Stimulated activated CD4-positive, alpha-beta T cell treated with anti-CD3 and anti-CD28 coated beads, Interleukin-2, amount 100 ng/mL, for 48 hours (primary cell): ENCODE measurements at places on chromosomes 11 and 22.

- DNase-seq, result no peak
Measured at GRCh38 chr22:39623603-39624500, 53.3 kb downstream of the CACNA1I start.

- no peak for DNase-seq
Measured at GRCh38 chr11:46912526-46913150, 5.7 kb downstream of the LRP4 start.

- no peak for DNase-seq
Measured at GRCh38 chr22:28279888-28280287, 360.8 kb upstream of the PITPNB start.

DNA sequence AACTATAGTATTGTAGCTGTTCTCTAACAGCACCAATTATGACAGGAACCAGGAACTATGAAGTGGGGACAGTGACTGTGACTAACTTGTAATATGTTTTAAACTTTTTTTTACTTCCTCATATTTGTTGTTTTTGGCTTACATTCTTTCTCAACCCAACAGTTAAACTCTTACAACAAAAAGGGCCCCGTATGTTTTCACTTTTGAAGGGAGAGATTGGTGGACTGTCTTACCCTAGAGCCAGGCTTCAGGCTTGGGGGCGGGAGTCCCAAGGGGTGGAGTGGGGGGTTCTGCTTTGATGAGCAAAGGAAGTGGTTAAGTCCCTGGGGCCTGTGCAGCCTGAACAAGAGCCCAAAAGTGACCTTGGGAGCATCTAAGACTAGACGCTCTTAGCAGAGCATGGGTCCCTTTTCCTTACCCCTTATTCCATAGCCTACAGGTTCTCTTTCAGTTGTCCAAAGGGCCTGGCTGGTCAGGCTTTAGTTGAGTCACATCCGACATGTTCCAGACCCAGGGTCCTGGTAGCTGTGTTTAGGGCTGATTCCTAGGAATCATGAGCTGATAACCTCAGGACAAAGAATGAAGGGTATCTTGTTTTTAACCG lies 38.8 kb downstream of the STIM1 start:
- DNase-seq, result no peak

GRCh38 chr22:50161508-50162390 lies 8.8 kb upstream of the PANX2 start:
- no peak for DNase-seq

DNA sequence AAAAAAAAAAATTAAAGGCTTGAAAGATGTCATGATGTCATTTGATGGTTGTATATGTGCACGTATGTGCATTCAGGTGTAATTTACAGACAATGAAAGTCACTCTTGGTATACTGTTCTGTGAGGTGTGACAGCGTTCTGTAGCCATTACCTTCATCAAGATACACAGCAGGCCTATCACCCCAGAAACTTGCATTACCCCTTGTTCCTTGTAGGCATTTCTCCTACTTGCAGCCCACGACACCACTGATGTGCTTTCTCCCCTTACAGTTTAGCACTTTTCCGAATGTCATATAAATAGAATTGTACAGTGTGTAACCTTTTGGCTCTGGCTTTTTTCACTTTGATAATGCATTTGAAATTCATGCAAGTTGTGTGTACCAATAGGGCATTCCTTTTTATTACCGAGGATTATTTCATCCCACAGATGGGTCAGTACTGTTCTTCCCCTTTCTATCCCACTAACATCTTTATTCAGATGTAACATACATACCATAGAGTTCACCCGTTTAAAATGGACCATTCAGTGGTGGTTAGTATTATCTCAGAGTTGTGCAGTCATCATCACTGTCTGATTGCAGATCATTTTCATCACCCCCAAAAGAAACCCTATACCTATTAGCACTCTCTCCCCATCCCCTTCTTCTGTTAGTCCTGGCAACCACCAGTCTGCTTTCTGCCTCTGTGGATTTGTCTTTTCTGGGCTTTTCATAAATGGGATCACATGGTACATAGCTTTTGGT lies 30.3 kb downstream of the BCR start:
- no peak for DNase-seq

GRCh38 chr11:12995188-12995587 lies 13.9 kb upstream of the RASSF10 start:
- no peak for DNase-seq

GRCh38 chr11:111531136-111531535 lies 9.4 kb upstream of the LAYN start:
- DNase-seq, result no peak

GRCh38 chr11:58497951-58498350 lies 10.0 kb downstream of the OR5B21 start:
- no peak for DNase-seq

DNA sequence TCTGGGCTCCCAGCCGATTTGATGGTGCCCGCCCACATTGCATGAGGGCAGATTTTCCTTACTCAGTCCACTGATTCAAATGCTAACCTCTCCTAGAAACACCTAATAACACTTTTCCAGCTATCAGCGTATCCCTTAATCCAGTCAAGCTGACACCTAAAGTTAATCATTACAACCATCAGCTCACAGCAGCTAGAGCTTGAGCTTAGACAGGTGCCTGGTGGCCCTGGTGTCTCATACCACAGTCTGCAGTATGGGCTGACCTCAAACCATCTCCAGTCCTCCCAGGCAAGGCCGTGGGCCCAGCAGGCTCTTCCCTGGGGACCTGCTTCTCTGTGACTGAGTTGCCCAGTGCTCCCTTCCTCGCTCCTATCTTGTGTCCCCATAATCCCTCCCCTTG lies 174.4 kb upstream of the NECTIN1 start:
- DNase-seq, result no peak
